Natural killer cell (primary cell): ENCODE measurements at places on chromosomes 5 and 9.
A peak's percentile ranks its signal among the peaks of the same experiment; 100 is the strongest.

DNA sequence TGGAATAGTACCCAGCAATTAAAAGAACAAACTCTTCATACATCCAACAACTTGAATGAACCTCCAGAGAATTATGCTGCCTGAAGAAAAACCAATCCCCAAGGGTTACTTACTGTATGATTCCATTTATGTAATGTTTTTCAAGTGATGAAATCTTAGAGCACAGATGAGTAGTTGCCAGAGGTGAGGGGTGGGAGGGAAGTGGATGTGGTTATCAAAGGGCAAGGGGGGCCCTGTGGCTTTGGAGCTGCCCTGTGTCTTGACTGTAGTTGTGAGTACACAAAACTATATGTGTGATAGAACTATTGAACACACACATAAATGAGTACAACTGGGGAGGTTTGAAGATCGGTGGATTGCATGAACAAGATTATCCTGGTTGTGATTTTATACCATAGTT lies 115.8 kb upstream of the SLC25A48 start:
- H3K27ac ChIP-seq: no peak overlapping the region
- no peak for DNase-seq
- H3K36me3 ChIP-seq: no peaks in the 10 kb centered on the region
- H3K27me3 ChIP-seq: no peaks in the 10 kb centered on the region

- DNase-seq: no peak
- no peaks in the 10 kb centered on the region for H3K36me3 ChIP-seq
- no peaks in the 10 kb centered on the region for H3K27me3 ChIP-seq
- no peak overlapping the region for H3K27ac ChIP-seq
- no peaks in the 10 kb centered on the region for H3K4me1 ChIP-seq
- H3K4me3 ChIP-seq: no peak overlapping the region
Measured at GRCh38 chr9:108956631-108957026, 22.4 kb downstream of the ABITRAM start.

DNA sequence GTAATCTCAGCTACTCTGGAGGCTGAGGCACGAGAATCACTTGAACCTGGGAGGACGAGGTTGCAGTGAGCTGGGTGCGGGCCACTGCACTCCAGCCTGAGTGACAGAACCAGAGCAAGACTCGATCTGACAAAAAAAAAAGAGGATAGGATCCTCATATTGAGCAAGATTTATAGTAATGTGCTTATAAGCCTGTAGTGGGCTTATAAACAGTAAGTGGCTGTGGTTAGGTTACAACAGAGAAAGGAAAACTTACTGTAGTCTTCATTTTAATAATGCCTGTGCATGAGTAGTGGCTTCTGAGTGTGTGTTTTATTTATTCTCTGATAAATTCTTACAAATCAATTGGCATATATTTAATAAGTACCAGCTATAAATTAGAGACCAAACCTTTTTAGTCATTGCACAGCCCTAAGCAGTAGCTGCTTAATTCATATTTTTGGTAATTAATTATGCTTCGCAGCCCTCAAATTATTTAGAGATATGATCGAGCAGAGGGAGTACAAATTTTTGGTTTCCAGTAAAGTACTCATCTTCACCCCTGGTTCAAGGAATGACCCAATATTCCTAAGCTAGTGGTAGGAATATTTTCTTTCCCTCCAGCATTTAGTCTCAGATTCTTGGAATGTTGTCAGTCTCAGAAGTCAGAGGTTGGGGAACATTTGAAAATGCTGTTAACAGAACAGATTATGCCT lies 73.8 kb upstream of the KLF9 start:
- no peaks in the 10 kb centered on the region for H3K36me3 ChIP-seq
- no peaks in the 10 kb centered on the region for H3K27me3 ChIP-seq

DNA sequence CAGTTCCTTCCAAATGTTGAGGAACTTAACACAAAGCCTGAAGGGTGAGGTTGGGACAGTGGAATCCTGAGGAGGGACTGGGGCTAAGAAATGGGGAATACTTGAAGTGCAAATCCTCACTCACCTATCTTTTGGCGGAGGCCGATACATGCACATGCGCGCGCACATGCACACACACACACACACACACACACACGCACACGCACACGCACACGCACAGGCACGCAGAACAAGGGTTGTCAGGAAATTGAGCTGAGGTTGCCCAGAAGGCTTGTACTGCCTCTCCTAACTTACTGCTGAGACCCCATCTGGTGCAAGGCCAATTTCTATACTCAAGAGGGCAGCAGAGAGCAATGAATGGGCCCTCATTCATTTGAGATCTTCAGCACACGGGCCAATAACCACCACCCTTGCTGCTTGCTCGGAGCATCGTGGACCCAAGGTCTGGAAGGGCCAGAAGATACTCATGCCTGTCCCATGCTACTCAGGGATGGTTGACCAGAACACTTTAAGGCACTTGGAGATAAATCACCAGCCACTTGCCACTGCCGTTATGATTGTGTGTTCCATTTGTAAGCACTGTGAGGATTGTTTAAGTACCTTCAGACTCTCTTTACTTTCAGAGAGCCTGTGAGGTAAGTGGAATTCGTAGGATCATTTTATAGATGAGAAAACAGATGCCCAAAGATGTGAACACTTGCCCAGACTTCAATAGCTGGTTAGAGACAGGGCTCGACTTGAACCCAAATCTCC lies 21.5 kb downstream of the BTF3 start:
- no peak overlapping the region for H3K4me3 ChIP-seq
- peaks cover 5% of the 10 kb centered on the region for H3K4me1 ChIP-seq
- H3K27ac ChIP-seq: no peak overlapping the region

- H3K36me3 ChIP-seq: no peaks in the 10 kb centered on the region
- DNase-seq: no peak
- H3K27ac ChIP-seq: no peak overlapping the region
Measured at GRCh38 chr9:83583151-83584014, 39.6 kb upstream of the IDNK start.

GRCh38 chr9:38130724-38131123 lies 61.7 kb upstream of the SHB start:
- DNase-seq: no peak
- H3K36me3 ChIP-seq: no peaks in the 10 kb centered on the region
- no peaks in the 10 kb centered on the region for H3K27me3 ChIP-seq
- H3K4me1 ChIP-seq: no peaks in the 10 kb centered on the region

- H3K27ac ChIP-seq: no peak overlapping the region
- no peaks in the 10 kb centered on the region for H3K4me1 ChIP-seq
- no peaks in the 10 kb centered on the region for H3K27me3 ChIP-seq
- H3K4me3 ChIP-seq: no peak overlapping the region
- no peaks in the 10 kb centered on the region for H3K36me3 ChIP-seq
Measured at GRCh38 chr5:111748304-111748763, 8.7 kb downstream of the NREP start.

- no peak for DNase-seq
- H3K27ac ChIP-seq: peak overlapping the region; percentile 40
Measured at GRCh38 chr5:139689631-139690063, 41.5 kb downstream of the CXXC5 start.

- H3K27ac ChIP-seq: no peak overlapping the region
- peak overlapping the region; percentile 68 for H3K4me3 ChIP-seq
- H3K36me3 ChIP-seq: no peaks in the 10 kb centered on the region
- peak; percentile 17 for DNase-seq
Measured at GRCh38 chr5:102753889-102754766, 977 bp upstream of the PAM start.

- no peaks in the 10 kb centered on the region for H3K36me3 ChIP-seq
- DNase-seq: no peak
- H3K27ac ChIP-seq: no peak overlapping the region
- peaks cover 10% of the 10 kb centered on the region for H3K4me1 ChIP-seq
Measured at GRCh38 chr5:135186662-135187522, 152.9 kb upstream of the PITX1 start.

DNA sequence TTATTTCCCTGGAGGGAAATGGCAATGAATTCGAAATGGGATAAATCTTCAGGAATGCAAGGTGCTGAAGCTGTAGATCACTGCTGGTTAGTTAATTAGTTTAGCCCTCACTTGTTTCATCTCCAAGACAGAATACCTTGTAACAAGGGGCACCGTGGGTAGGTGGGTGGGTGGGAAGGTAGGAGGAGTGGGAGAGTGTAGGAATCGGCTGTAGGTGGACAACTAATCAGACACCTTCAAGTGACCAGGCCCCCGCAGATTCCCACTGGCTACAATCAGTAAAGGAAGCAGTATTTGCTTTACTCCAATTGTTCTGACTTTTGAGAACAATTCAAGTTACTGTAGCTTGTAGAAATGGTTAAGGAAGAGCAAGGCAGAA lies 293.7 kb downstream of the TLE1 start:
- no peaks in the 10 kb centered on the region for H3K36me3 ChIP-seq
- H3K4me1 ChIP-seq: no peaks in the 10 kb centered on the region
- no peaks in the 10 kb centered on the region for H3K27me3 ChIP-seq

DNA sequence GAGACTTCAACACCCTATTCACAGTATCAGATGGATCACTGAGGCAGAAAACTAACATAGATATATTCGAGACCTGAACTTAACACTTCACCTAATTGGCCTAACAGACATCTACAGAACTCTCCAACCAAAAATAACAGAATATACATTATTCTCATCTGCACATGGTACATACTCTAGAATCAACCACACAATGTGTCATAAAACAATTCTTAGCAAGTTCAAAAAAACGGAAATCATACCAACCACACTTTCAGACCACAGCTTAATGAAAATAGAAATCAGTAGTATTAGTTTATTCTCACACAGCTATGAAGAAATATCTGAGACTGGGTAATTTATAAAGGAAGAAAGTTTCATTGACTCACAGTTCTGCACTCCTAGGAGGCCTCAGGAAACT lies 387.9 kb downstream of the DEPDC1B start:
- DNase-seq: no peak
- H3K4me3 ChIP-seq: no peak overlapping the region
- H3K36me3 ChIP-seq: no peaks in the 10 kb centered on the region
- no peaks in the 10 kb centered on the region for H3K27me3 ChIP-seq

DNA sequence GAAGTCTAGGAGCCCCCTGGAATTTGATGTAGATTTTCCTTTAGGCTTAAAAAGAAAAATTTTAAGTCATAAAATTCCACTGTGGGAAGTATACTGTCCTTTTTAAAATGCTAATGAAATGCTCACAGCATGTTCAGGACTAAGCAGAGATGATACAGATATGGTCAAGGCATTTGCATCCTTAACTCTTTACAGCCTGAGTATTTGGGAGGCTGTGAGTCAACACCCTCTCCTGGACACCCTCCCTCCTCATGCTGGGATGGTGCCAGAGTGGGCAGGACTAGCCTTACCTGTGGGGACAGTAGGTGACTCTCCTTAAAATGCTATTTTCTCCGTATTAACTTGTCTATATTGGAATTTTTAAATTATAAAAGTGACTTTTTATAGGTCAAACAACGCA lies 197.4 kb upstream of the ELL2 start:
- no peak for DNase-seq
- no peak overlapping the region for H3K27ac ChIP-seq
- H3K27me3 ChIP-seq: no peaks in the 10 kb centered on the region
- H3K4me1 ChIP-seq: no peaks in the 10 kb centered on the region
- H3K36me3 ChIP-seq: no peaks in the 10 kb centered on the region
